ENCODE measurements at places on chromosomes 11 and 22.

DNA sequence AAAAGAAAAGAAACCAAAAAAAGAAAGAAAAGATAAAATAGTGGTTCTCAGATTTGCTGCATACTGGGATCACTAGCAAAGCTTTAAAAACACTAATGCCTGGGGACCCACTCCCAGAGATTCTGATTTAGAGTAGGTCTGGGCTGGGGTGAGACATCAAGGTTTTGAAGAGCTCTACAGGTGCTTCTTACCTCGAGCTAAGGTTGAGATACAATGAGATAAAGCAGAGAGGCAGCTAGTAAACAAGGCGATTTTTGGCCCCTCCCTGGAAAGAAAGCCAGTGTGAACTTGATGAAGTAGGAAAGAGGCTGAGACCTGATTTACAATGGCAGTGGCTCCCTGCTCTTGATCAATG is 327.6 kb upstream of the CCDC90B start:
- DNase-seq: no peak

DNA sequence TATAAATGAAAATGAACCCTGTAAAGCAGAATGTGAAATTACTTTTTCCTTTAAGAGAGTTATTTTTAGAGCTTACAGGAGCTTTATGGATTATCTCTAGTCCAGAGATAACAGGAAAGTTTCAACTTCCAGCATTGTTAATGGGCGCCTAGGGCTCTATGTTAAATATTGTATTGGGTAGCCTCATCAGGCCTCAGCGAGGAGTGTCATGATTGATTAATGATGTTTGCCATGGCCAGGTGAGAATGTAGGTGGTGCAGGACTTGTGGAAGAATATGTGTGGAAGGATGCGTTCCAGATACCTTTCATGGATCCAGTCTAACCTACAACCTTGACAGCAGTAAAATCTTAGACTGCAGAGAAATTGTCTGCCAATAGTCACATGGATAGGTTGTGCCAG is 50.6 kb downstream of the ME3 start:
- DNase-seq: no peak

- no peak for DNase-seq
Observed at GRCh38 chr22:45612940-45613339, 58.7 kb upstream of the ATXN10 start.

DNA sequence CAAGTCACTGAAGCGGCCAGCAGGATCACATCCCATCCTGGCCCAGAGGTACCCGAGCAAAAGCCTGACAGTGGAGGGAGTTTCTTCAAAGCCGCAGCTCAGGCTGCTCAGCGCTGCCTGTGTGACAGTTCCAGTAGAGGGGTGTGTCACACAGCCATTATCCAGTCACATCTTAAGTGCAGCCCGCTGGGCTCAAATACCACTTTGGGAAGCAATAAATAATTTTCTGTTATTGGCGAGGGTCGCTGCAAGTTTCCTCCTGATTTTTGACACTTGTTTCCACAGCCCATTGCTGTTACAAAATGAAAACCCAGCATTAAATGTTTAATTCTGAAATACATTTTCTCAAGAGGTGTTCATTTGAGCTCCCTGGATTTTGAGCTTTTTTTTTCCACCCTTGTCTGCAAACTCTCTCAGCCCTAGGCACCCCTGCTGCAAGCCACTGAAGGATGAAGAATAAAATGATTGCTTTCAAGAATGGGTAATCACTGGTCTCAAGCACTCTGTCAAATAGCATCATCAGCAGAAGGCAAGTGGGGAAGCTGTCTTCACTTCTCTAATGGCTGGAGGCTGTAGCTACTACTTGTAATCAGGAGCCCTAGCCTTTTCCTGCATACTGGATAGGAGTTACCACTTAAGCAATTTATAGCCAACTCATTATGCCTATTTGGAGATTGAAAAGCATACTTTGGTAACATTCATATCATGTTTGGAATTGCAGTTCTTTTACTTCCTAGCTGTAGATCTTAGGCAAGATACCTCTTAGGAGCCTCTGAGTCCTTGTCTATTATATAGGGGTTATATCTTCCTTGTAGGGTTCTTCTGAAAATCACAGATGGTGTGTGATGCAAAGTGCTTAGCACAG is 373.7 kb downstream of the METTL15 start:
- no peak for DNase-seq

- no peak for DNase-seq
Observed at GRCh38 chr22:50439314-50439870, 35.4 kb downstream of the SBF1 start.

DNA sequence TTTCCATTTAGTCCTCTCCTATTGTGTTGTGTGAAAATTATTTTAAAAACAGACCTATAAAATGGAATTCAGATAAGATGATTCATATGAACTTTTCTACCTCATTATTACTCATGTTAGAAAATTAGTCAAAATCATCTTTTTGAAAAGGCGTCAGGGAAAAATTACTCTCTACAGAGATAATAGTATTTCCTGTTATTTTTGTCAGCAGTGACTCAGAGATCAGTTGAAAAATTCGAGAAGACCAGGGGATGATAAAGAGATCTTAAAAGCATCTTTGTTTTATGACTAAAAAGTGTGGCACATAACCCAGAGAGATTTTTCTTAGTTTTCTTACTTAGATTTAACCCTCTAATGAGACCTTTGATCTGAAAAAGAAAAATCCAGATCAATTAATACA is 157.9 kb upstream of the CARD18 start:
- peak; percentile 7 for DNase-seq

GRCh38 chr22:25221790-25222189 is 2.4 kb downstream of the CRYBB2 start:
- no peak for DNase-seq

- peak; percentile 21 for DNase-seq
Observed at GRCh38 chr11:74449369-74449931, 17.9 kb downstream of the KCNE3 start.

DNA sequence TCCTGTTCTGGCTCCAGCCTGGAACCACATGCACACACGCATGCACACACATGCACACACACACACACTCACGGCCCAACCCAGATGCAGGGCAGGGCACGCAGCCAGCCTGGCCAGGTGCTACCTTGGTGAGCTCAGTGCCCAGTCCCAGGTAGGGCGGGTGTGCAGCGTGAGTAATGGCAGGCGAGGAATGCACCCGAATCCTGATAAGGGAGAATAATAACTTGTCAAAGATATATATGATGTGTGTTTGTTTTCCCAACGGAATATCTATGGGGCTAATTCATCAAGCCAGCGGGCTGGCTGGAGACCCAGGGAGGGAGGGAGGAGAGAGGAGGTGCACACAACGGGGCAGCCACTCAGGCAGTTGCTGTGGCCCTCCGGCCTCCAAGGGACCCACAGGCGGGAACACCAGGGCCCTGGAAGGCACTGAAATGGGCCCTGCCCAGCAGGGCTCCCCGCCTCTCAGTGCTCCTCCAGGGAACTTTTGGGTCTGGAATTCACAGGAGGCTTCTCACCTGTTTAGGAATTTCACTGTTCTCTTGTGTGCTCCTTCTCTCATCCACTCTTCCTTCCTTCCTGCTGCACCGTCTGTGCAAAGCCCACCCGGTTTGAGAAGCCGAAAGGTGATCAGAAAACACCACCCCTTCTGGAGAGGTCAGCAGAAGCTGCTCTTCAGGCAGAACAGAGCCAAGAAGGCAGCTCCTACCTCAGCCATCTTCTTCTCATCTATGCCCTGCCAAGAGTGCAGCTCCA is 79.0 kb downstream of the BUD13 start:
- DNase-seq: no peak

Data from T-helper 1 cell (primary cell).